ENCODE measurements at places on chromosomes 5 and 9.

GRCh38 chr5:133108481-133108921 is 56.7 kb downstream of the HSPA4 start:
- DNase-seq, result no peak

GRCh38 chr5:18105449-18105848 is 471.2 kb downstream of the TAF11L14 start:
- DNase-seq, result no peak

DNA sequence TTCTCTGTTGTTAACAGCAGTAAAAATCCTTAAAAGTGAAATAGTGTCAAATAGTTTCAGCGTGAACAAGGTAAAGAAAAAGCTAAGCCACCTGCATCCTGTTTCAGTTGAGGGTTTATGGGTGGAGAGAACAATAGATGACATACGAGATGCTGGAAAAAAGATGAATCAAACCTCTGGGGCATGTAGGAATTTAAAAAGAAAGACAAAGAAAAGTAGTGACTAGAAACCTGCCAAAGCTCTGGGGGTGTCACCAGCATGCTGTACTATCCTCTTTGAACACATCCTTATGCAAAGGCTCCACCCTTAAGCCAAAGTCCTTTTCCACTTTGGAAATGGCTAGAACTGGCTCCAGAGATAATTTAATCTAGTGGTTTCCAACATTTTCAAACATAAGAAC is 22.2 kb downstream of the SCAI start:
- DNase-seq, result no peak

DNA sequence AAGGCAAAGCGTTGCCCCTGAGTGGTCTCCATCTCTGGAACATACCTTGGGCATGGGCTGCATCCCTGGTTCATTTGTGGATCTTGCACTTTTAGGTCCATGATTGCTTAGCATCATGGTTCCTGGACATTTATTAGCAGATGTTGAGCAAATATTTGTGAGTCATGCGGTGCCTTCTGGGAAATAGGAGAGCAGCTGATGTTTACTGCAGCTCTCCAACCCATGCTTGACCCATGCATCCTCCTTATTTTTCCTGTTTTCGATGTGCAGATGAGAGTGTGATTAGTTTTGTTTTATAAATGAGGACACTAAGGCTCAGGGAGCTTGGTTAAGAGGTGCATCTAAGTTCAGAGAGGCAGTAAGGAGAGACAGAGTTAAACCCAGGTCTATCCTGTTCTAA is 253.7 kb downstream of the ICE1 start:
- no peak for DNase-seq

DNA sequence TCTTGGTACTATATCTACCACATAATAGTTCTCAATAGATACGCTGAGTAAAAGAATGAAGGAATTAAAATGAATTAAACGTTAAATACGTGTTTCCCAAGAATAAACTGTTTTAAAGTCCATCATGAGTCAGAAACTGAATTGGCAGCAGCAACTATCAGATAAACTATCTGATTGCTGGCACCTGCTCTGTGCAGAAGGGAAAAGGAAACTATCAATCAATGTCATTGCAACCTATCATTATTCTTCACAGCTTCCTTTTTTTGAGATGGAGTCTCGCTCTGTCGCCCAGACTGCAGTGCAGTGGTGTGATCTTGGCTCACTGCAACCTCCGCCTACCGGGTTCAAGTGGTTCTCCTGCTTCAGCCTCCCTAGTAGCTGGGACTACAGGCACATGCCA is 8.8 kb upstream of the WDR36 start:
- no peak for DNase-seq

Measured in activated T-cell treated with anti-CD3 and anti-CD28 coated beads, Interleukin-2, amount 50 U/mL, for 72 hours (primary cell).